ENCODE measurements at places on chromosomes 16 and 17.

DNA sequence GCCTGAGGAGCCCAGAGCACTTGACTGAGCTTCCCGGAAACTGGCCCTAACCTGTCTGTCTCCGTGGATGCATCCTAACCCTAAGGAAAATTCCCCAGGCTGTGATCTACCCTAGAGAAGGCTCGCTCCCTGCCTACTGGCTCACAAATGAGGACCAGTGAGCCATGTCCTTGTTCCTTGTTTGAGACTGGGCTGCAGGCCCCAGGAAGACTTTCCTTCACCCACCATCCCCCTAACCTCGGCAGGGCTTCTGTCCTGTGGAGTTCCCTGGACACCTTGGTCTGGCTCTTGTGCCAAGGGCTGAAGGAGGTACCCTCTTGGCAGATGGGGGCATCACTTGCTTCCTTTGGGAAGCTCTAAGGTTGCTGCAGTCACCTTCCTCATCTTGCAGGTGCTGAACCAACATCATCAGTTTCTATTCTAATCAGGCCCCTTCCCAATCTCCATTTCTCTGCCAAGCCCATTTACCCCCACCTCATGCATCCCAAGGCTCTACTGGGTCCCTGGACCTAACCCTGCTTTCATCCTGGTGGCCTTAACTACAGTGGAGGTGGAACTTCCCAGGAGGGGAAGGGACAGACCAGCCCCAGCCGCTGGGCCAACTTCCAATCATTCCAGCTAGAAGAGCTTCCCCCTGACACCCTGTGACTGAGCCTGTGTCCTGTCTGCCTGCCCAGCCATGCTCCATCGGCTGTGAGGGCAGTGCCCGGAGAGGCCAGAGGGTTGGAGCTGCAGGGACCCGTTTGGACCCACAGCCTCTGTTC, 12.4 kb downstream of the RNF40 start:
- DNase-seq: no peak

DNA sequence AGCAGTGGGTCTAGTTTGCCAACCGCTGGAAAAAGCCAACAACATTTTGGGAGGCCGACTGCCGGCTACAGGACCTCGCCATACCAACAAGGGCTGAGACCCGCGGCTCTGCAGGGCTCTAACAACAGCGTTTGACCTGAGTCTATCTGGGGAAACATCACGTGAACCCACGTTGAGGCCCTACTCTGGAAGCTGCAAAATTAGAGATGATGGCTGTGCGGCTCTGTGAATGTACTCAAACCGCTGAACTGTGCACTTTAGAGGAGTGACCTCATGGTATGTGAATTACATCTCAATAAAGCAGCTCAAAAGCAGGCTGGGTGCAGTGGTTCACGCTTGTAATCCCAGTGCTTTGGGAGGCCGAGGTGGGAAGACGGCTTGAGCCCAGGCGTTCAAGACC, 10.1 kb upstream of the CEP295NL start:
- no peak for DNase-seq

- DNase-seq: no peak
These were observed 24.1 kb downstream of the PRKCA start for GRCh38 chr17:66326476-66327047.

GRCh38 chr17:17048106-17048505, 5.8 kb downstream of the MPRIP start:
- no peak for DNase-seq

DNA sequence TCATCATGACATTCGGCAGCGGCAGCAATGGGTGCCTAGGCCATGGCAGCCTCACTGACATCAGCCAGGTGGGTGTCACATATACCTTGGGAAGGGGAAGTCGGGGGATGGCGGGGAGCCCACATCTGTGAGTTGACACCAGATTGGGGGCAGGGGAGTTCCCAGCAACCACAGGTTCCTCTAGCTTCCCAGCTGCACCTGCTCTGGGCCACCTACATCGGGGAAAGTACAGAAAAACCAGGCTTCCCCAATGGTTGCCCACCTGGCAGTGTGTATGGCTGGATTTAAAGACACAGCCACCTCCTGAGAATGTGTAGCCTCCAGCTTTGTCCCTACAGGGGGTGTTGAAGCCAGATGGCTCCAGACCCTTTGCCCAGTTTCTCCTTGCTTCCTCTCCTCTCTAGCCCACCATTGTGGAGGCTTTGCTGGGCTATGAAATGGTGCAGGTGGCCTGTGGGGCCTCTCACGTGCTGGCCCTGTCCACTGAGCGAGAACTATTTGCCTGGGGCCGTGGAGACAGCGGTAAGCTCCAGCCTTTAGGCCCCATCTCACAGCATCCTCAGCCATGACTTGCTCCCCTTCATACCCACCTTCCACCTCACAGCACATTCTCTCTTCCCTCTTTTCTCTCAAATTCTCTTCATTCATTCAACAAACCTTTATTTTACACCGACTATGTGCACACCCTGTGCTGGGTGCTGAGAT, 5.0 kb upstream of the TRAF4 start:
- no peak for DNase-seq

GRCh38 chr16:56785317-56785716, 55.4 kb downstream of the NUP93 start:
- no peak for DNase-seq

DNA sequence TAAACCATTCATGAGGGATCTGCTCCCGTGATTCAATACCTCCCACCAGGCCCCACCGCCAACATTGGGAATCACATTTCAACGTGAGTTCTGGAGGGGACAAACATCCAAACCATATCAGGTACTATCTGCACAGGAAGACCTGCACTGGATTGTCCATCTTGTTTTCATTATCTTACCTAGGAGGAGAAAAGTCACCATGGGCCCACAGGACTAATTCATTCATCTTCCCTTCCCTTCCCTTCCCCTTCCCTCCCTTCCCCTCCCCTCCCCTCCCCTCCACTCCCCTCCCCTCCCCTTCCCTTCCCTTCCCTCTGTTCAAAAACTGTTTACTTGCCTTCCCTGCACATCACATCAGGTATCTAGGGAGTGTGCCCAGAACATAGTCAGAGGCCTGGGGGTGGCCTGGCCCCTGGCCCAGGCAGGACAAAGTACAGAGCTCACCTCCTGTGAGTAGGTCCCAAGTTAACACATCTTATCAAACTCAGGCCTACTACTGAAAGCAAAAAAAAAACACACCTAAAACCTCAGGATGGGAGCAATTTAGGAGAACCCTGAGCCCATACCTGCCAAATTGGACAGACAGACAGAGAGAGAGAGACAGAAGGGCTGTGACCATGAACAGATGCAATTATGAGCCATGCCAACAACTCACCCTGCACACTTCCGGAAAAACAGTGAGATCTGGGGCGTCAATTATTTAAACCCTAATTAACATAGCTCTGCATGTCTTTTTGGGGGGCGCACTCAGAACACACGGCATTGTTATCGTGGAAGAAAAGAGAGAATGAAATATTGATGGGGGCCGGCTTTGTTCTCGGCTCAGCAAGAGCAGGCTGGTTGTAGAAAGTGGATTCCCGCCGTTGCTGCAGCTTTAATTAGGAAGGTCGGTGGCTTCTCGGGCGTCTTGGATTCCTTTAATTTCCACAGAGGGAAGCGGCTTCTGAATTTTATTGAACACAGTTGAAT, 151.2 kb downstream of the IRX5 start:
- DNase-seq: no peak

DNA sequence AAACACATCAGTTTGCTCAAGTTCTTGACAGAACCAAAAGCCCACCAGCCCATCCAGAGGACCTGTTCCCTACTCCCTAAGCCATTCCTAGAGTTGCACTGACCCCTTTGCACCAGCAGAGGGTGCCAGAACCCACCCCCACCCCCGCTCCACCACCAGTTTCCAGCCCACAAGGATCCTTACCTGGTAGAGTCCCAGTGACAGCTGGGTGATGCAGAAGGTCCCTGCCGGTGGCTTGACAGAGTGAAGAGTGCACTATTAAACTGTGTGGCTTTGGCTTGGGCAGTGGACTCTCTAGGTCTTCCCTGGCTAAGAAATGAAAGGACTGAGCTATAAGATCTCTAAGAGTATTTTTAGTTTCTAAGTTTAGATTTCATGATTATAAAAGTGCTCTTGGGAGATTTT, 73.3 kb upstream of the MTMR4 start:
- DNase-seq: no peak

DNA sequence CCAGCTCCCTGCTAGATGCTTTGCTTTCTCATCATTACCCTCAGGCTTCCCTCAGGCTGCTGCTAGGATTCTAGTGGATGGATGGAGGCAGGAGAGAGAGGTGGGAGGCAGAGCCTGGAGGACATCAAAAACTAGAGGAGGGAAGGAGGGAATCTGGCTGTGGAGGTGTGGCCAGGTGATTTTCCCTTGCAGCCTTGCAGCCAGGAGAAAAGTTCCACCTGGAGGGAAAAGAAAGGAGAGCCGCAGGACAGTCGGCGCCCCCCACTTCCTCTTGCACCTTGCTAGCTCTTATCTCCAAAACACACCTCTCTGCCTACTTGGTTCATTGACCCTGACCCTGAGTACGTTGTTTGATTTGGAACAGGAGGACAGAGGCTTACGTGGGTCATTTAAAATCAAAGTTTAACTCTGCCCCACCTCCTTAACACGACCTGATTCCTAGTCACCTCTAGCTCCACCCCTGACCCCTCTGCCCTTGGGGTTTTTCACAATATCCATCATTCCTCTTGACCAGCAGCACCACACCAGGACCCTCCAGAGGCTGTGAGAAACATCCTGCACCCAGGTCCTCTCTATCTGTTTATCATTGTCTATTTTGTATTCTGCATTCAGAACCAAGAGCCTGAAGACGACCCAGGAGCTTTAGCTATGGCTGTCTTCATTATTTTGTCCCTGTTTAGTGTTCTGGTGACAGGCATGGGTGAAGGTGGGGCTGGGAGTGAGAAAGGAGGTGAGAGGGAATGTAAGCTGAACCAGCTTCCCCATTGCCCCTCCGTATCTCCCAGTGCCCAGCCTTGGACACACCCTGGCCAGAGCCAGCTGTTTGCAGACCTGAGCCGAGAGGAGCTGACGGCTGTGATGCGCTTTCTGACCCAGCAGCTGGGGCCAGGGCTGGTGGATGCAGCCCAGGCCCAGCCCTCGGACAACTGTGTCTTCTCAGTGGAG, 15.9 kb downstream of the AOC3 start:
- no peak for DNase-seq

GRCh38 chr16:57422026-57422944, 17.7 kb downstream of the CCL17 start:
- DNase-seq: peak; percentile 41

DNA sequence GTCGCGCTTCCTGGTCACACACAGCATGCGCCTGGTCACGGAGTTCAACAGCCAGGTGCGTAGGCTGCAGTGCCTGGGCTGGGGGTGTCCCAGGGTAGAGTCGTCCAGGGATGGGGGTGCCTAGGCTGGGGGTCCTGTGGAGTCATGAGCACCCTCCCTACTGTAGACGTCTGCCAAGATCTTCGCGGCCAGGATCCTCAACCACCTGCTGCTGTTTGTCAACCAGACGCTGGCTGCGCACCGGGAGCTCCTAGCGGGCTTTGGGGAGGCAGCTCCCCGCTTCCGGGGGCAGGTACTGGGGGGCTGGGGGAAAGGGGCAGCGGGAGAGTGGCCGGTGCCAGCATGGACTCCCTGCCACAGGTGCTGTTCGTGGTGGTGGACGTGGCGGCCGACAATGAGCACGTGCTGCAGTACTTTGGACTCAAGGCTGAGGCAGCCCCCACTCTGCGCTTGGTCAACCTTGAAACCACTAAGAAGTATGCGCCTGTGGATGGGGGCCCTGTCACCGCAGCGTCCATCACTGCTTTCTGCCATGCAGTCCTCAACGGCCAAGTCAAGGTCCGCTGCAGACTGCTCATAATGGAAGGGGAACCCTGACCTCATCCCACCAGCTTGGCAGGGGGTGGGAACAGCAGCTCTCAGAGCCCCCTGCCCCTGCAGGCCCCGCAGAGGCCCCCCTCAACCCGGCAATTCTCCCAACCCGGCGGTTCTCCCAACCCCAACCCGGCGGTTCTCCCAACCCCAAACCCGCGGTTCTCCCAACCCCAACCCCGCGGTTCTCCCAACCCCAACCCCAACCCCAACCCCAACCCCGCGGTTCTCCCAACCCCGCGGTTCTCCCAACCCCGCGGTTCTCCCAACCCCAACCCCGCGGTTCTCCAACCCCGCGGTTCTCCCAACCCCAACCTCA, 2.4 kb downstream of the PDIA2 start:
- no peak for DNase-seq

GRCh38 chr16:85606904-85607303, 6.2 kb upstream of the GSE1 start:
- no peak for DNase-seq

DNA sequence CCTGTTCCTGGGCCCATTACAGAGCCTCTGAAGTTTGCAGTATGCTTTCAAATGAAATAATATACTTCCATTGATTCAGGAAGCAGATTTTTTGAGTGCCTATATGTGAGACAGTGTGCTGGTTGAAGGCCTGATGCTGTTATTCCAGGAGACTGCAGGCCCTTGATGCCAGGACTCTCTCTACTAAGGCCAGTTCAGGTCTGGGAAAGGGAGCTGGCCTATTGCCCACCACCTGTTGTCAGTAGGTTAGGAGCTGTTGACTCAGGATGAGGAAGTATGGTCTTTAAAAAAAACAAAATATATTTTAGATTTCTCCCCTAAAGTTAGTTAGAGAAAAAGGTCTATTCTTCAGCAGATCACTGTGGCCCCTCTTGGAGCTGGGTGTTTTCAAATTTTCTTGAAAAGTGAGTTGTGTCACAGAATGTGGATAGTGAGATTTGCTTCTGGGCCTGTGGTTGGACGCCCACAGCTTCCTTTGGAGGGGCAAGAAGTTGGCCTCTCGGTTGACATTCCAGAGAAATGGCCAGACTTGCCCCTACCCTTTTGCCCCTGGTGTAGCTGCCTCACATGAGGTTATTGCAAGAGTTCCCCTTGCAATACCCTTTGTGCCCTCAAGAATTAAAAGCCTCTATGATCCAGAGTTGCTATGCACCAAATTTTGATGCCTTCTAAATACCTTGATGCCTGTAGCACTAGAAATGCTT, 7.9 kb downstream of the ESRP2 start:
- DNase-seq: no peak

- DNase-seq: peak; percentile 47
These were observed 3.9 kb upstream of the KRT28 start for GRCh38 chr17:40803617-40804082.

DNA sequence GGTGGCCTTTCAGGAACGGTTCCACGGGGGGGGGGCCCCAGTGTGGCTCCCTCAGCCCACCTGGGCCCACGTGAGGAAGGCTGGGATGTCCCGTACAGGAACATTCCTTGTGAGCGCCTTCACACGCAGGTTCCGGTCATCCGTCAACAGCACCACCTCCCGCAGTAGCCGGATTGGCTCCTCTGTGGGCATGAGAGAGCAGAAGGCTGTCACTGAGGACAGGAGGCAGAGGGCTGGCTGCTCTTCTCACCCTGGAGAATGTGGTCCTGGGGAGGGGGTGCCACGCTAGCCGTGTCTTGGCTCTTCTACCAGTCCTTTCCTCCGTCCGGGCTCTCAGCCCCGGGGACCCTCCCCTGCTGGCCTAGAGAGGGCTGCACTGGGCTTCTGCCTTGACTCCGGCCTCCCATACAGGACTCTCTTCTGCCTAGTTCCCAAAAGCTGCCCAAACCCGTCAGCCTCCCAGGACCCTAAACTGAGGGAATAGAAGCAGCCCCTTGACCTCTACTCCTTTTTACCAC, 6.6 kb downstream of the HIC1 start:
- no peak for DNase-seq

DNA sequence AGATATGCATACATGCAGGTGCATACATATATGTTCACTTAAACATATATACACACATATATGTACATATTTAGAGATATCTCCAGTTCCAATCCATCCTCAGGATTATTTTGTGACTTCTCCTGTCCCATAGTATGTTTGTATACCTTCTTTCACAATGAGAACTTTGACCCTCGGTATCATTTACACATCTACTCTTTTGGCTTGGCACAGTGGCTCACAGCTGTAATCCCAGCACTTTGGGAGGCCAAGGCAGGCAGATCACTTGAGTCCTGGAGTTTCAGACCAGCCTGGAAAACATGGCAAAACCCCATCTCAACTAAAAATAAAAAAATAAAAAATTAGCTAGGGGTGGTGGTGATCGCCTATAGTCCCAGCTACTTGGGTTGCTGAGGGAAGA, 148.1 kb upstream of the CCL2 start:
- no peak for DNase-seq
